AG20443 (cell line): ENCODE measurements at places on chromosomes 4 and X.

DNA sequence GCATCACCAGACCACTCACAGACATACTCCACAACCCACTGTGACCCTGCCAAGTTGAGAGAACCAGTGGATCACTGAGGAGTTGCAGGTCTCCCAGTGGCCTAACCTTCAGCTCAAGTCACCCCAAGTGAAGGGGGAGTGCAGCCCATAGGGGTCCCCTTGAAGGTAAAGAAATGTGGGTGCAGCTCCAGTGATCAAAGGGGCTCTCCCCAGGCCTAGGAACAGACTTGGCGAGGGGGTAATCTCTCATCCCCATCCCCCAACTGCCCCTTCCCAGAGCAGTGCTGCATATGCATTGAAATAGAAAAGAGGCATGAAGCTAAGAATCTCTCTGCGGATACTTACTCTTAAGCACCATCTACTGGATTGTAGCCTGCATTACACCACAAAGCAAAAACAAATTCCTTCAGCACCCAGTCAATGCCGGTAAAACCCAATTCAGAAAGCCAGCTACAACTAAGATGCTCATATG lies 27.0 kb downstream of the MAGEE1 start:
- DNase-seq, result peak; percentile 21

DNA sequence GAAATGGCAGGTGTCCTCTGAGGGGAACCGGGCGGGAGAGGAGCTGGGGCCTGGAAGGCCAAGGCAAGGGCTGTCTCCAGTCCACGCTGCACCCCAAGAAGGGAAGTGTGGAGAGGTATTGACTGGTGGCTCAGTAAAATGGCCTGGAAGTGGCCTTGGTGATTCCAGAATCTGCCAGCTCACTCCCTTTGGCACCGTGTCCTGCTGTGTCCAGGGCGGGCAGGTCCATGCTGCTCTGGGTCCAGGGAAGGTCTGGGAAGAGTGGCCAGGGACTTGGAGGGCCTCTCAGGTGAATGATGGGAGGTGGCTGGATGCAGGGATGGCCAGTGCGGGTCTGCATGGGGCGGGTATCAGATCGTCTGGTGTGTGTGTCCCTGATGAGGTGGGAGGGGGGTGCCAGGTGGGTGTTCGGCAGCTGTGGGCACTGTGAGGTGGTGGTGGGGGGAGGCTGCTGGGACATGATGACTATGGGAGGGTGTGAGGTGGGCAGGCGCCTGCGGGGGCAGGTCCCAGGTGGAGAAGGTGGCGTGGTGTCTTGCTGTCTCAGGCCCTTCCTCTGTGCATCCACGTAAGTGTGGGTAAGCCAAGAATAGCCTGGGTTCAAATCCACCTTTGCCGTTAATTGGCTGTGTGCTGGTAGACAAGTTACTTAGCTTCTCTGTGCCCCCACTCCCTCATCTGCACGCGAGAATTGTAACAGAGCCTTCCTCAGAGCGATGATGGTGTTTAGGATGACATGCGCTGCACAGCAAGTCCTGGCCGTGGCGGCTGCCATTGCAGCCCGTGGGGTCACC lies 17.7 kb downstream of the RGS12 start:
- no peak for DNase-seq

GRCh38 chr4:42101446-42101975 lies 50.9 kb downstream of the BEND4 start:
- no peak for DNase-seq

DNA sequence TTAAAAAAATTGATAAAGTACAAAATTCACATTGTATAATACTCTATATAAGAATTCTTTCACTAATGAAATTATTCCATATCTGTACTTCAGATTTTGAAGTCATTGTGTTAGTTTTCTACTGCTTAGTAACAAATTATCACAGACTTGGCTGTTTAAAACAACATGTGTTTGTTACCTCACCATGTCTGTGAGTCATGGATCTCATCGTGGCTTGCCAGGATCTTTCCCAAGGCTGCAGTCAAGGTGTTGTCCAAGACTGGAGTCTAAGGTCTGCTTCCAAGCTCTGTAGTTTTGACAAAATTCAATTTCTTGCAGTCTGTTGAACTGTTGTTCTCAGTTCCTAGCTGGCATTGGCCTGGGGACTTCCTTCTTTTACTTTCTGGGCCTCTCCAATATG lies 1286.9 kb downstream of the ADGRL3 start:
- no peak for DNase-seq

DNA sequence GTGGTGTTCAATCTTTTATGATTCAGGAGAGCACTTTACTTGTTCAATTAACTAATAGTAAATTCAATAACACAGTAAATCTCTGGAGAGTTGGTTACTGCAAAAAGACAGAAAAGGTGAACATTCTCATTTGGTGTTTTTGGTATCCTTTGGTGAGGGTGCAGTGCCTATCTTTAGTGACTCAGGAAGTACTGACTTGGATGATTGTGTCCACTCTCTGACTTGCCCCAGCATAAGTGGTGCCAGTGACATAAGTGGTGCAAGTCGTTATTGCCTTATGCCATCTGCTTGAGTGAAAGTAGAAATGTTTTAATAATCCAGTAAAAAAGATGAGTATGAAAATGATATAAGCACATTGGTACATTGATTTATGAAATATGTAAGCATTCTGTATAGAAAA lies 27.0 kb downstream of the GUCY1B1 start:
- no peak for DNase-seq

GRCh38 chrX:68895341-68895755 lies 66.5 kb downstream of the EFNB1 start:
- no peak for DNase-seq

- DNase-seq, result no peak
Measured at GRCh38 chr4:59565836-59566235, 1634.3 kb upstream of the ADGRL3 start.

GRCh38 chrX:72003811-72004750 lies 93.4 kb downstream of the NHSL2 start:
- DNase-seq, result peak; percentile 38

DNA sequence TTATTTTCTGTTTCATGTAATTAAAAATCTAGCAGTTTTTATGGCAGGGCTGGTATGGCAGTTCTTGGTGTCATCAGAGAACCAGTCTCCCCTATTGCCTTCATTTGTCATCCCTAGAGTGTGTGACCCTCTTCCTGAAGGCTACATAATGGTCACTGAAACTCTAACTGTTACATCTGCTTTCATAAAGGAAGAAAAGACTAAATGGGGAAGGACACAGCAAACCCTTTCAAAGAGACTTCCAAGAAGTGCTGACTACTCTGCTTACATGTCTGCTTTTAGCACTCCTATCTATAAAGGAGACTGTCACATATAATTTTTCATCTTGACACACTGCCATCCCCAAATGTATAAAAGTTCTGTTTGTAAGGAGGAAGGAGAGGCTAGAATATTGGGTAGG lies 105.9 kb upstream of the DIAPH2 start:
- no peak for DNase-seq

DNA sequence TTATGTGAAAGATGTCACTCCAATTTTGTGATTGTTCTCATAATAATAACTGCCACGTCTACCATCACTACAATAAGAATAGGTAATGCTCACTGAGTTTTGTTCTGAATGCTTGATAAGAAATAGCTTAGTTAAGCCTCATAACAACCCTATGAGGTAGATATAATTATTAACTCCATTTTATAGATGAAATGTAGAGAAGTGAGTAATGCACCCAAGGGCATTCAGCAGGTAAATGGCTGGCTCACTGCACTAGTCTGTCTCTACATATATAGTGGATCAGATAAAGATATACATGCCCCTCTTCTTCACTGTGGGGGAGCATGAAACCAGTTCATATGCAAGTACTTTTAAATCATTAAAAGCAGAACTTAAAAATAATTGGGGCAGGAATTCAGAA lies 65.8 kb upstream of the SLC4A4 start:
- no peak for DNase-seq

GRCh38 chrX:146278381-146278780 lies 460.8 kb downstream of the SLITRK2 start:
- no peak for DNase-seq

- DNase-seq, result no peak
Measured at GRCh38 chr4:8730159-8730558, 137.6 kb downstream of the CPZ start.

DNA sequence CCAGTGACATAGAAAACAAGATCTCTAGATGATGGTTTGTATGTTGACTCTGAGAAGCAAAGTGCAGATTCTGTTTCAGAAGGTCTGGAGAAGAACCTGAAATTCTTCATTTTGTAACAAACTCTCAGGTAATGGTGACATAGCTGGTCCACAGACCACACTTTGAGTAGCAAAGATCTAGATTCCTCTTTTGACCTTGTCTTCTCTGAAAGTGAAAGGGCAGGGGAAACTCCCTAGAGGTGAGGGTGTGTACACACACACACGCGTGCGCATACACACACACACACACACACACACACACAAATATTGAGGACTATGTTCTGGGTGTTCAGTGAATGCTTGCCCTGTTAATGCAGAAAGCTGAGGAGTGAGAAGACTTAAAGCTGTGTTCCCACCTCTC lies 110.1 kb downstream of the NHSL2 start:
- no peak for DNase-seq

GRCh38 chrX:84415140-84415539 lies 87.1 kb downstream of the HDX start:
- no peak for DNase-seq

DNA sequence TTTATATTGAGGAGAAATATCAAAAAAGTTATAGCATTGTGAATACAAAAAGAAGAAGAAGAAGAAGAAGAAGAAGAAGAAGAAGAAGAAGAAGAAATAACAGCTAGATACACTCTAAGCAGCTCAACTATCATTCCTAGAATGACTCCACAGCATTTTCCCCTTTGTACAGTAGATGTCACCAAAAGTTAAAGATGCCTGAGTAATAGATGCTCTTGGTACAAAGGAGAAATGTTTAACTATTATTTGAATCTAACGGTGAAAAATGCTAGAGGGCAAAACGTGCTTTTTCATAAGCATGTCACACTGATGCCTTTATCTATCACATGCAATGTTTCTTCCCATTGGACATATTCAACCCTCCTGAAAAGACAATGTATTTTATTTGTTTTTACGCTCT lies 178.4 kb upstream of the GPRIN3 start:
- peak; percentile 26 for DNase-seq
